ENCODE measurements at places on chromosomes 6 and 20. TPM values are rescaled to one million over a fixed set of nuclear protein-coding genes. Genes with fewer than 3 reads are reported as not detected.

DNA sequence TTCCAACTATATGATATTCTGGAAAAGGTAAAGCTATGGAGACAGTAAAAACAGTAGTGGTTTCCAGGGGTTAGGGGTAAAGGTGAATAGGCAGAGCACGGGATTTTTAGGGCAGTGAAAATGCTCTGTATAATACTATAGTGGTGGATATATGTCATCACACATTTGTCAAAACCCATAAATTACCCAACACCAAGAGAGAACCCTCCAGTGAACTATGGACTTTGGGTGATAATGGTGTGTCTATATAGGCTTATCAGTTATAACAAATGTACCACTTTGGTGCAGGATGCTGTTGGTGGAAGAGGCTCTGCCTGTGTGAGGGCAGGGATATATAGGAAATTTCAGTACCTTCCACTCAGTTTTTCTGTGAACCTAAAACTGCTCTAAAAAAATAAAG, 149.9 kb downstream of the GPX5 start:
- no peak for DNase-seq
- H3K4me1 ChIP-seq, result peaks cover 4% of the 10 kb centered on the region
- peaks cover 8% of the 10 kb centered on the region for H3K27me3 ChIP-seq
- H3K4me3 ChIP-seq, result no peak overlapping the region

- no peaks in the 10 kb centered on the region for H3K36me3 ChIP-seq
- peaks cover 60% of the 10 kb centered on the region for H3K4me1 ChIP-seq
- DNase-seq, result no peak
- no peak overlapping the region for H3K27ac ChIP-seq
- no peaks in the 10 kb centered on the region for H3K27me3 ChIP-seq
Measured at GRCh38 chr6:44222486-44223318, 693 bp upstream of the SLC29A1 start.

GRCh38 chr20:25437153-25437581, 29.7 kb downstream of the GINS1 start:
- no peaks in the 10 kb centered on the region for H3K4me1 ChIP-seq
- no peak overlapping the region for H3K4me3 ChIP-seq
- no peaks in the 10 kb centered on the region for H3K36me3 ChIP-seq
- peak overlapping the region; percentile 81 for H3K27ac ChIP-seq

DNA sequence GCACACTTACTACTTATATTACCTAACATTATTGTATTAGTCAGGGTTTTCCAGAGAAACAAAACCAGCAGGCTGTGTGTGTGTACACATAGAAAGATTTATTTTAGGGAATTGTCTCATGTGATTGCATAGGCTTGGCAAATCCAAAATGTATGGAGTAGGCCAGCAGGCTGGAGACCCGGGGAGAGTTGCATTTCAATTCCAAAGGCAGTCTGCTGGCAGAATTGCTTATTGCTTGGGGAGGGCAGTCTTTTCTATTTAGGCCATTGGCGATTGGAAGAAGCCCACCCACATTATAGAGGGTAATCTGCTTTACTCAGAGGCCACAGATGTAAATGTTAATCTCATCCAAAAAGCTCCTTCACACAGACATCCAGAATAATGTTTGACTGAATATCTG, 157.0 kb downstream of the ADGRG6 start:
- no peaks in the 10 kb centered on the region for H3K36me3 ChIP-seq
- H3K4me3 ChIP-seq, result no peak overlapping the region
- no peaks in the 10 kb centered on the region for H3K27me3 ChIP-seq
- H3K4me1 ChIP-seq, result no peaks in the 10 kb centered on the region
- no peak overlapping the region for H3K27ac ChIP-seq

- no peaks in the 10 kb centered on the region for H3K36me3 ChIP-seq
- no peaks in the 10 kb centered on the region for H3K27me3 ChIP-seq
- no peaks in the 10 kb centered on the region for H3K4me1 ChIP-seq
- no peak overlapping the region for H3K4me3 ChIP-seq
Measured at GRCh38 chr6:170080828-170081371, 210.0 kb downstream of the DLL1 start.

- H3K4me3 ChIP-seq, result no peak overlapping the region
- H3K27ac ChIP-seq, result no peak overlapping the region
- no peaks in the 10 kb centered on the region for H3K36me3 ChIP-seq
- H3K4me1 ChIP-seq, result peaks cover 14% of the 10 kb centered on the region
- no peaks in the 10 kb centered on the region for H3K27me3 ChIP-seq
- DNase-seq, result no peak
Measured at GRCh38 chr20:53757472-53757913, 163.9 kb upstream of the ZNF217 start.

FAM83C gene
- not detected for total RNA-seq

DEFB124 gene
- not detected for total RNA-seq
